PC-9 (cell line): ENCODE measurements at places on chromosomes 3 and 15.

DNA sequence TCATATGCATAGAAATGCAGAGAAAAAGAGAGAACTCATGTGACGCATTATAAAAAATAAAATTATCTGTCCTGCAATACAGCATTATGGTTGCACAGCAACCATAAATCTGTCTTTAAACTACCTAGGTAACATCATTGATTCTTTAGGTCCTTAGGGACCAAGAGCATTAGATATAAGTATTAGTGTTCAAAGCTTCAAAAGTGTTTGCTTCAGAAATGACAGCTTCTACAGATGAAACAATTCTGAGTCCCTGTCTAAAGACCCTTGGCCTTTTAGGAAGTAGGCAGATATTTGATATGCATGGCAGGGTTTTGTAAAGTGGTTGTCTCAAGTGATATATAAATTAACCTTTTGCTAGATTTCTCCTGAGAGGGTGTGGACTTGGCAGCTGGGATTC is 454.2 kb downstream of the GBE1 start:
- no peak for DNase-seq

DNA sequence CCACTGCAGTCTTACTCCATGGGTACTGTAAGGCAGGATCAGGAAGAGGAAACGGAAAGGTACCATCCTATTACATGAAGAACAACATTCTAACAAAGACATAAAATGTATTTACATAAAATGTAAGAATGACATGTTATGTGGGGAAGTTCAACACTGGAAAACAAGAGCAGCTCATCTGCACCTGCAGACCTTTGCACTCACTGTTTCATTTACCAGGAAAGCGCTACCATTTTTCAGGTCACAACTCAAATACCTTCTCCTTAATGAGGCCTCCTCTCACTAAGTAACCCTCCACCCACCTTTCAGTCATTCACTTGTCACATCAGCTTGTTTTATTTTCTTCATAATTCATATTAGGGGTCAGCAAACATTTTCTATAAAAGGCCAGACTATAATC is 2.6 kb downstream of the TMCC1 start:
- DNase-seq, result no peak

GRCh38 chr3:59538753-59539432 is 489.1 kb upstream of the CFAP20DC start:
- no peak for DNase-seq

GRCh38 chr3:167813169-167814123 is 77.9 kb downstream of the SERPINI1 start:
- DNase-seq, result no peak

DNA sequence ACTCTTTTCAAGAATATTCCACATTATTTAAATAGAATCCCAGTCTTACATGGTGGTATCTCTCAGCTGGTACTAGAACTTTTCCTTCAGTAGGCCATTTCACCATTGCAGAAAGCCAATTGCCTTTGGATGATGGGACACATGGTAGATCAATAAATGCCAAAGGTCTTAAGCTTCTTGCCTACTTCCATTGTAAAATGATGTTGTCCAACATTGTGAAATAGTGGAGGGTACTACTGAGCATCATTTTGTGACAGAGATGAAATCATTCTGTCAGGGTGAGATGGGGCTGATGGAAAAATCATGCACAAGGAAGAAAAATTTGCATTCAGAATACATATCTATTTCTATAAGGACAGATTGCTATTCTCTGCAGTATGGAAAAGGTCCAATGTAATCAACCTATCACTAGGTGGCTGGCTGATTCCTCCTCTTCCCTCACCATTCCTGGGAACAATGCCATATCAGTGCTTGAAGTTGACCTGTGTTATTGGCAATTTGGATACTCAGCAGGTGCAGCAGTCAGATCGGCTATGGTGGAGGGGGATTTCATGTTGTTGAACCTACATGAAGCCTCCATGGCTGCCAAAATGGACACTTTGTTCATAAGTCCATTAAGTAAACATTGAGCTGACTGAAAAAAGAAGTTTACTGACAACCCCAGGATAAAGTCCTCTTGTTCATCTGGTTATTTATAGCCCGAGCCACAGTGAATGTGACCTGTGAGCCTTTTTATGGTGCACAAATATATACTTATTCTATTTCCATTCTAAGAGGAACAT is 596.9 kb upstream of the ARPP21 start:
- no peak for DNase-seq
